ENCODE measurements at places on chromosomes 6 and 20.

DNA sequence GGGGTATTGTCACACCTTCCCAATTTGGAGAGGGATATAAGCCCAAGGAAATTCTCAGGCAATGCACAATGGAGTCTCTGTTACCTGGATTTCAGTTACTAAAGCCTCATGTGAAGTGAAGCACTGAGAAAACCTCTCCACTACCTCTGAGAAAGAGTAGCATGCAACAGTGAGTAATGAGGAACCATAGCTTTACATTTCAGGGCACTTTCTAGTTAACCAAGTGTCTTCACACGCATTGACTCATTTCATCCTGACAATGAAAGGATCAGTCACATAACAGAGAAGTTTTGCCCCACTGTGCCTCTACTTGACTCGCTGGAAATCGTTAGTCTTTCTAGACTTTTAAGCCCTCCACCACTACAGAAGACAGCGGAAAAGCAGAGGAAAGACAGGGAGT, 86.2 kb upstream of the ARID1B start:
- DNase-seq: no peak

DNA sequence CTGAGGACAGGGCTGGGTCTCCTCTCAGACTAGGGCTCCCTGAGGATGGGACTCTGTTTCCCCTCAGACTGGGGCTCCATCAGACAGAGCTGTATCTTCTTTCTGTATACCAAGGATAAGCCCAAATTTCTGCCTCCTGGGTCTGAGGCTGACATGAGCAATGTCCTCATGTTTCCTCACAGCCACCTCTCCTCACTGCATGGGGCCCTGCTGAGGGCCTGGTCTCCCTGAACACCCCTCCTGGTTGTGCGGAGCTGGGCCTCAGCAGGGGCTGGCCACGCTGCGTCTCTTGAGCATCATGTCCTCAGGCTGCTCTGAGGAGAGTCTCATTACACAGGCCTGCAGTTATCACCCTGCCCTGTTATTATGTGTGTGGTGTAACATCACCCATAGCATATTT, 144.6 kb downstream of the LRFN2 start:
- DNase-seq: no peak

GRCh38 chr6:93823489-93823888, 404.1 kb upstream of the EPHA7 start:
- no peak for DNase-seq

DNA sequence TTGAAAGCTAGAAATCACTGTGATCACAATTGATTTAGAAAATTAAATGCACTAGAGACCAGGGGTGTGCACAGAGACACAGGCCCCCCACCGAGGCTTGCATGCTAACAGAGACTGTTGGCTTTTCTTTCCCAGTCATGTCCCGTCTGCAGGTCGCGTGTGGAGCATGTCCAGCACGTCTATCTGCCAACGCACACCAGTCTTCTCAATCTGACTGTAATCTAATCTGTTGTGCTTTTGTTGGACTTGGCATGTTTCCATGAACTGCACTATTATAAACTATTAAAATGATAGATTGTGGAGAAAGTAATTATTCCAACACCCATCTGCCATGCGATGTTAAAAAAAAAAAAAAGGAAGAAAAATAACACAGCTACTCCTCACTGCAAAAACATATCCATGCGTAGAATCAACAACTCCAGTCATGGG, 17.7 kb downstream of the MYLIP start:
- DNase-seq: peak; percentile 63

DNA sequence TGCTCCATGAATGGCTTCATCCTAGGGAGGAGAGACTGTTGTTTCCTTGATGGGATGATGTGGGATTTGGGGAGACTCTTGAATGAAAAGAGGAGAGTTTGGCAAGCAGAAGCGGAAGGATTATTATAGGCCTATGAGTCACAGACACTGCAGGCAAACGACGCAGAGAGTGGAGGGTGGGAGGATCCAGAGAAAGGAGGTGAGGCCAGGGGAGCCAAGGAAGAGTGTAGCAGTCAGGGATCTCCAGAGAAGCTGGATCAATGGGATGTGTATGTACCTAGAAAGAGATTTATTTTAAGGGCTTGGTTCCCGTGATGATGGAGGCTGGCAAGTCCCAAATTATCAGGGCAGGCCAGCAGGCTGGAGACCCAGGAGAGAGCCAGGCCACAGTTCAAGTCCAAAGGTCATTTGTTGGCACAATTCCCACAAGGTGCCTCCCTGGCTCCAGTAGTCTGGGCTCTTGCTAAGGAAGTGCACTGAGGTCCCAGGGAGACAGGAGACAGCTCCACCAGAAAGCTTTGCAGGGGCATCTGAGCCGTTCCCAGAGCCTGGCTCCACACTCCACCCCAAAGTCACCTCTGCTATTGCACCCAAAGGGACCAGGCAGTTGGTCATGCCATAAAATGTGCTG, 76.0 kb downstream of the ADTRP start:
- no peak for DNase-seq
